T-helper 22 cell (primary cell): ENCODE measurements at places on chromosomes 6 and 20.

GRCh38 chr6:22418714-22419113, 121.9 kb upstream of the PRL start:
- DNase-seq, result no peak

DNA sequence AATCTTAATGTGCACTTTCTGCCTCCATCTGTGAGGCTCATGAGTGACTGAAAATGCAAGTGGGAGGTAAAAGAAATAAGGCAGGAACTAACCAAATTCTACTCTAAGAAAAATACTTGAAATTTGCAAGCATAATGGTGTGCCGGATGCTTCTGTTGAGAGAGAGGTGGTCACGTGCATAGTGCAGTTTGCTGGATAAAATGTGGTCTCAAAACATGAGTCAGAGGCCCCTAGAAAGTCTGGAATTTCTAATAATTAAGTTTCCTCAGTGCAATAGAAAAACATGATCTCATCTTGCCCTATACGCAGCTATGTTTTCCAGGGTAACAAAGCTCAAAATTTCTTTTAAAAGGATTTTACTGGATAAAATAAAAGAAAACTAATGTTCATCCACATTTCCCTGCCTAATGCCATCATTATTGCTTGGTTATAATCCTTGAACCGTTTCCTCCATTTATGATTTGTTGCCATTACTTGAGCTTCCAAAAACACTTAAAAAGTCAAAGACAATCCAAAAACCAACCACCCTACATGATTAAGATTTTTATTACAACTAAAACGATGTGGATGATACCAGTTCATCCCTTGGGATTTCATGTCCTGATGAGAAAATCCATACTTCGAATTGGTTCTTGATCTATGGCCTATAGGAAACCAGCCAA, 351.7 kb upstream of the ARID1B start:
- DNase-seq, result no peak

DNA sequence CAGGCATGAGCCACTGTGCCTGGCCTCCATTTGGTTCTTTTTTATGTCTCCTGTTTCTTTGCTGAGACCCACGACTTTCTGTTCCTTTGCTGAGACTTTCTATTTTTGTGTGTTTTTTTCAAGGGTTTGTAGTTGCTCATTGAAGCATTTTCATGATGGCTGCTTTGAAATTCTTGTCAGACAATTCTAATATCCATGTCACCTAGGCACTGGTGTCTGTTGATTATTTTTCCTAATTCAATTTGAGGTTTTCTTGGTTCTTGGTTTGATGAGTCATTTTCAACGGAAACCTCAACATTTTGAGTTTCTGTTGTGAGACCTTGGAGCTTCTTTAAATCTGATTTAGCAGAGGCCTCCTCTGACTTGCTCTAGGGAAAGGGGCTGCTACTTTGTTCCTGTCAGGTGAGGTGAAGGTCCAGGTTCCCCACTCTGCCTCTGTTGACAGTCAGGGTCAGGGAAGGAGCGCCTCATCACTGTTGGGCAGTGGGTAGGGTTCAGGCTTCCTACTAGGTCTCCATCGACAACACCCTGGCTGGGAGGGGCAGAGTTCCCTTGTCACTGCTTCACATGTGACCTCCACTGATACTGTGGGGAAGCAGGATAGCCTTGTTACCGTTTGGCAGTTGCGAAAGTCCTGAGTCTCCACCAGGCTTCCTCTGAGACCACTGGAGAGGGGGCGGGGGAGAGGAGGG, 67.2 kb upstream of the RNF24 start:
- peak; percentile 33 for DNase-seq

- no peak for DNase-seq
These were observed 113.8 kb downstream of the TAF4 start for GRCh38 chr20:61951695-61952533.

GRCh38 chr20:36462440-36463211, 78.7 kb upstream of the MYL9 start:
- DNase-seq, result no peak

DNA sequence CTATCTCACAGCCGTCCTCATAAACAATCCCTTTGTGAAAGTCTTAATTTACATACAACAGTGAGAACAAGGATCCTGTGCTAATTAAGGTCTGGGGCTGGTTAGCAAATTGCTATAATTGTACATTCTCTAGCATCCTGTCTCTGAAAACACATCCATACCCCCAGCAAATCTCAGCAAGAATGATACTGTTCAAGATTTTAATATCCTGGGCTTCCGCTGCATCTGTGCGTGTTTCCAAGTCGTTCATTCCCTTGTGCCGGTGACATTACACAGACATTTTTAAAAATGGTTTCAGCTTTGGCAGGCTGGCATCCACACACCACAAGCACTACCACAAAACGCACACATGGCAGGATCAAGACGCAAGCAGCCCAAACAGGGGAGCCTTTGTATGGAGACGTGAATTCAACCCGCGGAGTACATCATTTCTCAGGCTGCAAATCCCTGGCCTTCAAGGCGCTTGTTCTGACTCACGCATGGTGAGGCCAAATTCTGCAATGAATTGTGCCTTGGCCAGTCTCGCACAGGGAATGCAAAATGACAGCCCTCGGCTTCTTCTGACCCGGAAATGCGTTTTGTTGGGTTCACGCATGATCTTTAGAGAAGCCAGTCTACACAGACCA, 20.3 kb downstream of the ZMYND8 start:
- DNase-seq, result no peak

- no peak for DNase-seq
These were observed 7.5 kb downstream of the SNX5 start for GRCh38 chr20:17960927-17961586.

DNA sequence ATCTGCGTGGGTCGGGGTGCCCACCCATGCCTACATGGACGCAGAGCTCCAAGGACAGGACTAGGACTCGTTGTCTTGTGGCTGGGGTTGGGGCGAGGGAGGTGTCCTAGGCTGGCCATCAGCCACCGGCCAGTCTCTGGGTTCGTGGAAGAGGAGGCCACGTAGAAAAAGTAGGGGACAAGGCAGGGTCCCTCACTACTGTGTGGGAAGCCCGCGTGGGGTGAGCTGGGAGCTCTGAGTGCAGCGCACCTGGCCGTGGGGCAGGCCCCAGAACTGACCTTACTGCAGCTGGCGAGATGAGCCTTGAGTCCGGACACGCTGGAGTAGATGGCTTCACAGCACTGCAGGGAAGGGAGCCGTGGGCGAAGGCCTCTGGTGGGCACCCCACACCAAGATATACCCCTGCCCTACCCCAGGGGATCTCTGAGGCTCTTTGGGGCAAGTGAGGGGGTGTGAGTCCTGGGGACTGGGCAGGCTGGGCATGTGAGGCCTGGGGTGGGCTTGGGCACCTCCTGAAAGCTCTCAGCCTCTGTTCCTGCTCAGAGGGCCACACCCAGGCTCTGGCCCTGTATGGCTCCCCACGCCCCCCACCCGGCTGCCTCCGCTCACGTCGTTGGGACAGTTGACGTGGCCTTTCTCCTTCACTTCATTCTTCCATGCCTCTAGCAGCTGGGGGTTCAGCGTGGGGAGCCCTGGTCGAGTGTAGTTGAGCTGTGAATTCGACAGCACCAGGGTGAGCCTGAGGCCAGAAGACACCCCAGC, 5.6 kb upstream of the UCKL1 start:
- no peak for DNase-seq

- no peak for DNase-seq
These were observed 17.0 kb upstream of the CST3 start for GRCh38 chr20:23654717-23655116.

GRCh38 chr6:1821164-1821512, 211.4 kb downstream of the FOXC1 start:
- no peak for DNase-seq

GRCh38 chr6:75287424-75287823, 2.8 kb upstream of the TMEM30A start:
- DNase-seq, result no peak

DNA sequence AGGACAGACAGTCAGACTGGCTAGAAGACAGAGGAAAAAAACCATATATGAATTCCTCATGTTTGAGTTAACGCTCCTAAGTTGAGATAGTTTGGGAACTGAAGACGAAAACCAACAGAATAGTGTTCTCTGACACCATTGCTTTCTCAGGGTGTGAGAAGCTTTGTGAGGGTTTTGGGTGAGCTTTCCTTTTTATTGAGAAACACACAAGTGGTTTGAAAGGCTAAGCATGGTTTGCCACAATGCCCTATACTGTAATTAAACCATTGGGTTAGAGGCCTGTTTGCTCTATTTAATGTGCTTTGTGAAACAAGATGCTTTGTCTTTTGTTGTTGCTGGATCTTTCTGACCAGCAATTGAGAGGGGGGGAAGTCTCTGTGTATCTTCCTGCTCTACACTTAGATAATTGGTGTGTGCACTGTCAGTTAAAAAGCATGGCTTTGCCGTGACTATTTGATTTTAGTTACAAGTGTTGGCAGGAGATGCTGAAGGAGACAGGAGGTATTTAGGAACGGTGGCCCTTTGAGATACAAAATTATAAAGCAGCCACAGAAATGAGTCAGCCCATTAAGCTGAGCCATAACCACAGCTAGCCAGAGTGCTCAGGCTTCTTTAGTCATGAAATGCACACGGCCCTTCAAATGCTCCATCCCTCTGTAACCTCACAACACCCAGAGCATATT, 273.0 kb upstream of the PREP start:
- DNase-seq, result no peak

DNA sequence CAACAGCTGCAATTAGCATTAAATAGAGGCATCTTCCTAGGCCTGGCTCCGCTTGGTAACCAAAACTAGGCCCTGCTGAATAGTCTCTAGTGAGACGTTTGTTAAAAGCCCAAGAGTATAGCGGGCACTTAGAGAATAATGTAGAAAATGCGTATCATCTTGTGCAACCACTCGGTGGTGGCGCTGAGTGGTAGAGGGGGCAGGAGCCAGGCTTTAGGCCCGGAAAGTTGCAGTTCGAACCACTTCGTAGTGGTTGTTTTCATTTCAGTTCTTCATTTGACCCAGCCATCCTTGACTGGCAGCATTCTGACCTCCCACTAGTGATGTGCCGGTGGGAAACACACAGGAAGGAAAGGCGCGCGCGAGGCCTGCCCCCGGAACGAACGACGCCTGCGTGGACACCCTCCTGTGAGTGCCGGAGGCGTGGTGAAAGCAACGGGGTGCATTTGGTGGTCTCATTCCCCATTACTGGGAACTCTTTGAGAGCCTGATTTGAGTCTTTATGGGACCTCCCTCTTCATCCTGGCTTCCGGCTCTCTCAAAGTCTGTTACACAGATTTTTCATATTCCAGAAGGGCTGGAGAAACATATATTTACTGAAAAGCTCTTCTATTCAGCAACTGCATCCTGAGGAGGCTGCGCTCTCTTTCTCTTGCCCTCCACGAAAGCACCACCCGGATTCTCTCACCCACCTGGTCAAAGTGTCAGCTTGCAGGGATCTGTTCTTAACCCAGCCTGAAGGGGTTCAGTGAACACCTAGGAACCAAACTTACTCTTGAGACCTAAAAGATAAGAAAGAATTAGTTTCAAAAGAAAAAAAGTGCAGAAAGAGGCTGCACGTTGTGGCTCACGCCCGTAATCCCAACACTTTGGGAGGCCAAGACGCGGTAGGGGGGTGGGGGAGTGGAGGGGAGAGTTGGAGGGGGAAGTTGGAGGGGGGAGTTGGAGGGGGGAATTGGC, 18.2 kb downstream of the GPX5 start:
- no peak for DNase-seq

DNA sequence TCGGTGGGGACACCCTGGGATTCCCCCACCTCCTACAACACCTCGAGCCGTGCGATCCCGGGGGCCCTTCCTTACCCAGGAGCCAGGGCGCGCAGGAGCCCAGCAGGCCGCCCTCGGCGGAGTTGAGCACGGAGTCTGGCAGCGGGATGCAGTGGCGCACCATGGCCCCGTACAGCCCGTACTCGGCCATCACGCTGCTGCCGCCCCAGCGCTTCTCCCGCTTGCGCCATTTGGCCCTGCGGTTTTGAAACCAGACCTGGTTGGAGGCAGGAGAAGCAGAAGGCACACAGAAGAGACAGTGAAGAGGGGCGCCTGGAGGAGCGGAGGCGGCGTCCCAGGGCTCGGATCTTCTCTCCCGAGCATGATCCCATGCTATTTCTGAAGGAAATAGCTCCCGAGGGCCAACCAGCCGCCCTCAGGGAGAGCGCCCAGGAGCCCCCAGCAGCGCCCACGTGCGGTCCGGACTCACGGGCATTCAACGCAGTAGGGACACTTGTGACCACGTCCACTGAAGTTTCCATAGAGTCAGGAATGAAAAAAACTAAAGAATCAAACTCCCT, 4.3 kb downstream of the VSX1 start:
- no peak for DNase-seq

DNA sequence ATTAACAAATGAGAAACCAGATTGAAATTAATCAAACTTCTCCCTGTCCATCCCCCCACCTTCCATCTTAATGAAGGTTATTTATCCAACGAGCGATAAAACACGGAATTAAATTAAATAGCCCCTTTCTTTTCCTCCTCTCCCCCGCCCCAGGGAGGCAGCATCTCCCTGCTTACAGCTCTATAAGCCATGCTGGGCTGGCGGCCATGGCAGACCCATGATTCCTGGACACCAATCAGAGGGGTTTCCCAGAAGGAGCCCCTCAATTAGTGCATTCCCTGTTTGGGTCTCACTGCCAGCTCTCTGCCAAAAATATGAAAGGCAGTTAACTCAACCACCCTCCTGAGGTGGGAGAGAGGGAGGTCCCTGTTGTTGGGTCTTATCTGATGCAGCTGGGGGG, 33.8 kb downstream of the GRM4 start:
- DNase-seq, result no peak

- DNase-seq, result no peak
These were observed 259.0 kb downstream of the HIVEP2 start for GRCh38 chr6:142685852-142686506.

DNA sequence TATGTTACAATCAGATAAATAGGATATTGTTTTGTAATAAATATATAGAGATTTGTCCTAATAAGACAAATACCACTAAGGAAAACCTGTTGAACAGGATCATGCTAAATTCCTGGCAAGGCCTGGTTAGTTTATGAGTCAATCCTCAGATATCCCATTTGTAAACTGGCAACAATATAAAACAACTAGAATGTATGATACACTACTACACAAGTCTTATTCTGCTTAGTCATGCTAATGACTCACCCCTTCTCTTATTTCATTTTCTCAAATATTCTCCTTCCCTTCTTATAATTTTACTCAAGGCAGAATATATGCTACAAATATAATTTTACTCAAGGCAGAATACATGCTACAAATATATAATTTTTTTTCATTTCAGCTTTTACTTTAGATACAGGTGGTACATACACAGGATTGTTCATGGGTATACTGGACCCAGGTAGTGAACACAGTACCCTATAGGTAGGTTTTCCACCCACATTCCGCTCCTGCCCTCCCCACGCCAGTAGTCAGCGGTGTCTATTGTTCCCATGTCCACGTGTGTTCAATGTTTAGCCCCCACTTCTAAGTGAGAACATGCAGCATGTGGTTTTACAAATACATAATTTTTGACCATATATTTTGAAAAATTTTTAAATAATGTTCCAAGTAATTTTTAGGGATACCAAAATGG, 6.3 kb downstream of the OSER1 start:
- no peak for DNase-seq
